ENCODE measurements at places on chromosomes 12 and 14. TPM values are rescaled to one million over a fixed set of nuclear protein-coding genes. Genes with fewer than 3 reads are reported as not detected.

The CLEC4D gene
- not detected for total RNA-seq

DNA sequence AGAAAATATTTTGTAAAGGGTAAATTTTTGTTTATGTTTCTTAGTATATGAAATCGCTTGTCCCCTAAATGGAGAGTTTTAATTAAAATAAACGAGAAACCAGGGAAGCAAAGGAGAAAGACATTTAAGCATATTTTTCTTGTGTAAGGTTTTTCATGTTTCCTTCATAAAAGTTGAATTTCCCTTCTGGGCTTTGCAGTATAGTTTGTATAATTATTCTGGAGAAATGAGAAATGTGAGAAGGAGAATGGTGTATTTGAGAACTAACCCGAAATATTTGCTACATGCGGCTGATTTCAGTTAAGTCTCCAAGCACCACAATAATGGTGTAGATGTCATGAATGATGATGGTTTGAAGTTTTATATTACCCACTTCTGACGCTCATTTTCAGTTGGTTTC is 307.7 kb upstream of the SEL1L start:
- H3K4me1 ChIP-seq, result no peaks in the 10 kb centered on the region
- H3K36me3 ChIP-seq, result no peaks in the 10 kb centered on the region
- no peak for DNase-seq
- no peaks in the 10 kb centered on the region for H3K27me3 ChIP-seq
- H3K27ac ChIP-seq, result no peak overlapping the region

DNA sequence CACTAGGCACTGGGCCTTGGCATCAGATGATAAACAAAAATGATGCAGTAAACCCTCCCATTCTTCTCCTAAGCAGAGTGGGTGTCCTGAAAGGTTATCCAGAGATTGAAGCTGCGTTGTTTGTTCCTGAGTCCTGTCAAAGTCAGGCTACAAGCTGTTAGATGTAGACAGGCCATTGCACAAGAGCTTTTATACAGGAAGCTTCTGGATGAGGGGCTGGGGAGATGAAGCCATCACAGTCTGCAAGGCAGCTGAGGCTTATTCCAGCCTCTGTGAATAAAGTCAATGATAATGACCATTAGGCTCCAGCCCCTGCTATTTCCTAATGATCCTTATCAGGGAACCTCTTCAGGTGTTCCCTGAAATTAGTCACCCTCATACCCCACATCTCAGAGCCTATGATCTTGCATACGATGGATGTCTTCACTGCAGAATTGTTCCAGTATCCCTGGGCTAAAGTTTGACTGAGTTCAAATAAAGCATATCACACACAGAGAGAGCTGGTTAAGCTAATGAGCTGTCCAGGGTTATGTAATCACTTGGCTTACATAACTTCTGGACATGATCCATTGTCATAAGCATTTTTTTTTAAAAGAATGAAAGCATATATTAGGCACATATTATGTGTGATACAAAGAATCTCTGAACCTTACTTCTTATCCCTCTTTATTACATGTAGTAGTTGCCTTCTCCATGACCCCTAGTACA is 337.1 kb upstream of the OR4E1 start:
- H3K36me3 ChIP-seq, result no peaks in the 10 kb centered on the region
- no peaks in the 10 kb centered on the region for H3K27me3 ChIP-seq
- no peak overlapping the region for H3K4me3 ChIP-seq

DNA sequence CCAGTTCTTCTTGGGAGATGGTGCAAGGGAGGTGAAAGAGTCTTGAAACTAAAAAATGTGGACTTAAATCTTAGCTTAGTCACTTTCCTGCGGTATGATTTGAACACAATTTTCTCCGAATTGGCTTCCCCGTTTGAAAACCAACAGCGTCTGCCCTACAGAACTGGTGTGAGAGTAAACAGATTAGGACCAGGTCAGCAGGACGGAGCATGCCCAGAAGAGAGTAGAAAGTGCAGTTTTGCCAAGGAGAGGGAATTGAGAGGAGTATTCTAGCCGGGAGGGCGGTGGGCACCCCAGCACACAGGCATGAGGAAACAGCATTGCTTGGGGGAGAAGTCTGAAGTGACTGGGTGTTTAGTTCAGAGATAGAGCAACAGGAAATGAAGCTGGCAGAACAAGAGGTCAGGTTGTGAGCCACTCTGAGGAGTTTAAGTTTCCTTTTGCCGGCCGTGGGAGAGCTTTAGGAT is 927.1 kb downstream of the VRK1 start:
- H3K4me3 ChIP-seq, result no peak overlapping the region
- no peaks in the 10 kb centered on the region for H3K27me3 ChIP-seq
- DNase-seq, result no peak
- no peaks in the 10 kb centered on the region for H3K4me1 ChIP-seq
- no peak overlapping the region for H3K27ac ChIP-seq

DNA sequence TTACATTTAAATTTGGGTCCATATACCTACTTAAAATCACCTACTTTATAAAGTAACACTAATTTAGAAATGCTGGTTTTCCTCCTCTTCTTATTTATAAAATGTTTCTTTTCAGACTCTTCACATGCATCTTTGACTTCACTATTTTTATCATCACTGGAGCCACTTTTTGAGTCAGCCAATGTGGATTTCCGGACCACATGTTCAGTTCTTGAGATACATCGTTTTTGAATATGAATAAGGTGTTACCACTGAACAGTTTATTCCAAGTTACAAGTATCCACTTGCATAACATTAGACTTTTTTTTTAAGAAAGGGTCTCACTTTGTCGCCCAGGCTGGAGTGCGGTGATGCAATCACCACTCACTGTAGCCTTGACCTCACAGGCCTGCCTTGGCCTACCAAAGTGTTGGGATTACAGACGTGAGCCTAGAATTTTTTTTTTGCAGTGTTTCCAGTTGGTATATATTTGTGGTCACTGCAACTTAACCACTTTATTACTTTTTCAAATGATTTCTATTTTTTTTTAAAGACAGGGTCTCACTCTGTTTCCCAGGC is 5.7 kb downstream of the FNTB start:
- no peak for DNase-seq
- H3K27ac ChIP-seq, result no peak overlapping the region
- H3K36me3 ChIP-seq, result no peaks in the 10 kb centered on the region
- peaks cover 19% of the 10 kb centered on the region for H3K4me1 ChIP-seq
- no peaks in the 10 kb centered on the region for H3K27me3 ChIP-seq
- no peak overlapping the region for H3K4me3 ChIP-seq

The ASIC1 gene
- 2.4 TPM for total RNA-seq

- H3K27ac ChIP-seq, result no peak overlapping the region
- H3K4me3 ChIP-seq, result no peak overlapping the region
- DNase-seq, result no peak
- H3K27me3 ChIP-seq, result no peaks in the 10 kb centered on the region
- H3K36me3 ChIP-seq, result no peaks in the 10 kb centered on the region
- no peaks in the 10 kb centered on the region for H3K4me1 ChIP-seq
Measured at GRCh38 chr14:40371011-40371410, 938.8 kb upstream of the FBXO33 start.

The FAM216A gene
- 6.5 TPM for total RNA-seq

DNA sequence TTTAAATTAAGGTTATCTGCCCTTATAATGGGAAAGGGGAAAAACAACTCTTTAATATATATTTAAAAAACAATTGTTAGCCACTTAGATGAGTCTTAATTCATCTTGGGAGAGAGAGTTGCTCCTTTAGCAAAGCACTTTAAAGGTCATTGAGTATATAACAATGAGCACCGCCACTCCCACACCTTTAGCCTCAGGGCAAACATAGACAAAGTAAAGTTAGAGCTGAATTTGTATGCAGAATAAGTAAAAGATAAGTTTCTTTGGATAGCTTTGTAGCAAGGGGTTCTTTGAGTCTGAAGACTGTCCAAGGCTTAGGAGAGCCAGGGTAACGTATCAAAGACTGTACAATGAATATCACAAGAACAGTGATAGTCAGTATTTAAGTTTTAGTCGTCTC is 728.8 kb upstream of the LMO3 start:
- H3K4me1 ChIP-seq, result no peaks in the 10 kb centered on the region
- H3K27ac ChIP-seq, result no peak overlapping the region
- no peak overlapping the region for H3K4me3 ChIP-seq

The CTDSP2 gene
- total RNA-seq, result 249 TPM

The TAS2R30 gene
- 2.0 TPM for total RNA-seq

The GXYLT1 gene
- total RNA-seq, result 13.3 TPM

The MANSC1 gene
- total RNA-seq, result 22.7 TPM
